ENCODE measurements at places on chromosomes 2 and 18.

GRCh38 chr2:86174445-86174844 lies 20.8 kb downstream of the IMMT start:
- no peaks in the 10 kb centered on the region for H3K27me3 ChIP-seq
- H3K36me3 ChIP-seq: peaks cover 11% of the 10 kb centered on the region
- H3K4me3 ChIP-seq: no peak overlapping the region
- no peak for DNase-seq
- no peak overlapping the region for H3K27ac ChIP-seq

GRCh38 chr2:182372661-182373060 lies 54.2 kb downstream of the PDE1A start:
- H3K27ac ChIP-seq: no peak overlapping the region
- DNase-seq: no peak
- H3K36me3 ChIP-seq: peaks cover 17% of the 10 kb centered on the region

DNA sequence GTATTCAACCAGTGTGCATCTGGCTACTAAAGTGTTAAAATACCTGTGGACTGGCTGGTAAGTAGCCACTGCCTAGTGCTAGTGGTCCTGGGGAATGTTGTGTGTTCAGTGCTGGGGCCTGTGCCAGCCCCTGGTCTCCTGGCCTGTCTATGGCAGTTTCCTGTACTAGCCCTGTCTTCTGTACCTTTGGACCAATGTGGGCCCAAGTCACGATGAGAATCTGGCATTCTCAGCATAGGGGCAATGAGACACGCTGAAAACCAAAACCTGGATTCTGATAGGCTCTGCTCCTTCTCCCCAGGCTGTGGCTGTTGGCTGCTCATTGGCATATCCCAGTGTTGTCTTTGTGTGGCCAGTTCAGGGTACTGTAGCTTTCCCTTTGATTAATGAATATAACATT lies 170.4 kb downstream of the PTPRM start:
- H3K36me3 ChIP-seq: no peaks in the 10 kb centered on the region
- no peak overlapping the region for H3K27ac ChIP-seq
- no peaks in the 10 kb centered on the region for H3K27me3 ChIP-seq
- H3K4me3 ChIP-seq: no peak overlapping the region

DNA sequence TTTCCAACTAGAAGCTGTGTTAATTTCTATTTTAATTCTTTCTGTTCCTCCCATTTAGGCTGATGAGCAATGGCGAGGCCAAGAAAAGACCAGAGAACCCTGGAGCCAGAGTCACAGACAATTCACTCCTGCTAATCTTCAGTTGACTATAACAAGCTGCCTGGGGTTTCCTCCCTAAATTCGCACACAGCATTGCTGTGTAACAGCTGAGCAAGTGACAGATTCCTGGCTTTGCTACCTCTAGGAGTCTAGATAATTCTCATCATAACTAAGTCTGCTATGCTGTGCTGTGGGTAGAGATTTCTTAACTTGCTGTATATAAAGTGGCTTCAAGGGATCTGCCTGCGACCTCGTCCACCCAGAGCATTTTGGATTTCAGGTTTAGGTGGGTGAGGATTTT lies 131.3 kb upstream of the REV1 start:
- no peaks in the 10 kb centered on the region for H3K4me1 ChIP-seq
- H3K4me3 ChIP-seq: no peak overlapping the region
- no peak for DNase-seq
- no peak overlapping the region for H3K27ac ChIP-seq

- H3K27me3 ChIP-seq: no peaks in the 10 kb centered on the region
- no peak for DNase-seq
- H3K36me3 ChIP-seq: peaks cover 15% of the 10 kb centered on the region
These were observed 47.5 kb upstream of the ASB1 start for GRCh38 chr2:238379096-238379810.

Measured in H9 (cell line).